ENCODE measurements at places on chromosomes 11 and 22.

- no peak for DNase-seq
These were observed 340.9 kb downstream of the BUD13 start for GRCh38 chr11:116431842-116432241.

- DNase-seq, result no peak
These were observed 135.7 kb downstream of the COMMD9 start for GRCh38 chr11:36153551-36153950.

GRCh38 chr22:46078241-46079092, 71.9 kb upstream of the PPARA start:
- no peak for DNase-seq

DNA sequence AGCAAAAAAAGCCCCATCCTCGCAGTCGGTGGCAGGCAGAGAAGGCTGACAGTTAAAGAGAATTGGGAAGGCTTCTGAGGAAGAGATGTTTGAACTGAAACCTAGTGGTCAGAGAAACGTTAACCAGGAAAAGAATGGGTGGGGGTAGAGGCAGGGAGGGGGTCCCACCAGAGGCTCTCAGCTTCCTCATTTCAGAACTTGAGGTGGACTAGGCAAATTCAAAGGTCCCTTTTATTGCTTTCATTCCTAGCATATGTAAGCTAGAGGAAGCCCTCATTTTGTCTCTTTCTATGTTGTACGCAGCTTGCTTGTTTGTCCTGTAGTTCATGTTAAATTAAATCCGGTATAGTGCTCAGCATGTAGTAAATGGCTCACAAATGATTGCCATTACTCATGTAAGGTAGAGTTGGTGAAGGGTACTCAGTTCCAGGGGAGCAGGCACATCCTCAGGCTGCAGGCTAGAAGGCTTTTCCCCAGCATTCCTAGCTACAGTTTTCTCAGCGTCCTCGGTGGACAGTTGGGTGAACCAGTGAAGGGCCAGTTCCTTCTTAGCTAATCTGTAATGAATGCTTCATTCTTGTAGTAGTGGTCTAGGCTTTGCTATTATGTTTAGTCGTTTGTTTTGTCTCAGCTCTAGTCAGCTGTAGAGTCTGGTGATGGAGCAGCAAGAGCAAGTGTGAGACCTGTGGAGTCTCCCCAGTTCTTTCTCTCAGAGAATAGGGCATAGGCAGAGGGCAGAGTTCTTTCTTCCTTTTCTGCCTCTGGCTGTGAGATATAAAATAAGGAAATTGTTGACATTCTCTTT, 58.6 kb downstream of the UVRAG start:
- DNase-seq, result peak; percentile 15

DNA sequence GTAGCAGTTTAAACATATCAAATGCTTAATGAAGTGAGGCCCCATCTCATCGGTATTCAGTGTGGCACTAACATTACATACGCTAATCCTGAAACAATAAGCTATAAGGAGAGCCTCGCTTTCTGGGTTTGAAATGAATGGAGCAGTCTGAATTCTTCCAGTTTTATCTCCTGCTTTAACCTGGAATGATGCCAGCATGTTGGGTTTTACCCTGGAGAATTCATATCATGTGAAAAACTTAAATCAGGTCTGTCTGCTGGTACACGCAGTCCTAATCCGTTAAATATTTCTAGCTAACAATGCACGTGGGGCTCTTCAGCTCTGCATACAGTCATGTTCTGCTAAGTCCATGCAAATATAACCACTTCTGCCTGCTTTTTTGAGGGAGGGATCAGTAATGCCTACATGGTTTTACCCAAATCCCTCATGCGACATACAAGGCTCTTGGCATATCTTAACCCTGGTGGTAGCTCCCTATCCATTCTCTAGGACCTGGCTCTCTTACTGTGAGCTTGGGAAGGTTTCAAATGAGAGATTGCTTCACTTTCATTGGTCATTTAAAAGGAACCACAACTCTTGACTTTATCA, 92.7 kb downstream of the COMMD9 start:
- DNase-seq, result no peak

GRCh38 chr11:125157118-125157733, 7.3 kb upstream of the PKNOX2 start:
- no peak for DNase-seq

- no peak for DNase-seq
These were observed 32.7 kb upstream of the USP47 start for GRCh38 chr11:11808992-11809615.

All from inflammatory macrophage (primary cell).